T-helper 2 cell treated with Interferon-gamma antibody and Interleukin-4, amounts not matched to agents 100 ng/mL and 5 ng/mL, for 36 hours (primary cell): ENCODE measurements at places on chromosomes 7 and 10. TPM values are rescaled to one million over a fixed set of nuclear protein-coding genes. Genes with fewer than 3 reads are reported as not detected.

Gene ZNF33B
- total RNA-seq = 27.6 and 30.8 TPM in 2 replicates

Gene GIMAP5
- total RNA-seq = 77.7 and 90.8 TPM in 2 replicates

Gene NSUN5
- total RNA-seq = 49.4 and 50.1 TPM in 2 replicates

Gene IDE
- 38.2 and 39.8 TPM in 2 replicates for total RNA-seq

Gene SHTN1
- 0.32 and 0.75 TPM in 2 replicates for total RNA-seq

Gene TMEM176A
- not detected in 2 replicates for total RNA-seq

Gene CUBN
- total RNA-seq = 0.55 and 0.89 TPM in 2 replicates

Gene ADAMTS14
- total RNA-seq = 0.02 TPM in 1 of 2 replicates, not detected in the other

Gene LHFPL3
- not detected in 2 replicates for total RNA-seq

Gene IRF5
- 7.2 and 8.0 TPM in 2 replicates for total RNA-seq

Gene PSD
- total RNA-seq = 1.4 and 1.6 TPM in 2 replicates

Gene CLRN3
- total RNA-seq = not detected in 2 replicates

Gene FGL2
- 3.8 and 5.2 TPM in 2 replicates for total RNA-seq

Gene THSD7A
- not detected in 2 replicates for total RNA-seq

Gene PNPLA8
- 14.7 and 14.8 TPM in 2 replicates for total RNA-seq

Gene TLX1
- not detected in 2 replicates for total RNA-seq

Gene SOSTDC1
- total RNA-seq = not detected in 2 replicates

Gene HMX2
- not detected in 2 replicates for total RNA-seq

Gene CALHM1
- 0.25 and 0.27 TPM in 2 replicates for total RNA-seq

Gene RBM33
- total RNA-seq = 77.0 and 78.4 TPM in 2 replicates

Gene SLC13A1
- total RNA-seq = 0.05 TPM in 1 of 2 replicates, not detected in the other

Gene HOXA1
- 0.41 and 0.50 TPM in 2 replicates for total RNA-seq

Gene SVIL
- total RNA-seq = 15.6 and 18.3 TPM in 2 replicates

Gene TRPV5
- not detected in 2 replicates for total RNA-seq

Gene MUC3A
- total RNA-seq = not detected in 2 replicates

Gene TMEM236
- 0.05 TPM in 1 of 2 replicates, not detected in the other for total RNA-seq

Gene ADIRF
- total RNA-seq = not detected in 2 replicates

Gene TFEC
- total RNA-seq = 0.61 and 1.0 TPM in 2 replicates

Gene CYP2C19
- total RNA-seq = not detected in 2 replicates

Gene FRAT2
- total RNA-seq = 9.0 and 10.4 TPM in 2 replicates

Gene SCIN
- 0.11 and 0.30 TPM in 2 replicates for total RNA-seq

Gene IFIT1B
- total RNA-seq = not detected in 2 replicates

Gene MBL2
- not detected in 2 replicates for total RNA-seq

Gene COL26A1
- not detected in 2 replicates for total RNA-seq

Gene EBLN1
- not detected in 2 replicates for total RNA-seq

Gene HMX3
- total RNA-seq = not detected in 2 replicates

Gene GAD2
- total RNA-seq = not detected in 2 replicates

Gene CDK6
- 123 and 136 TPM in 2 replicates for total RNA-seq

Gene PON1
- total RNA-seq = not detected in 2 replicates
